ENCODE measurements at places on chromosomes 2 and 18. TPM values are rescaled to one million over a fixed set of nuclear protein-coding genes. Genes with fewer than 3 reads are reported as not detected.
A peak's percentile ranks its signal among the peaks of the same experiment; 100 is the strongest.

TRIB2 gene
- 29.6 TPM for polyA plus RNA-seq

RBKS gene
- polyA plus RNA-seq, result 4.9 TPM

DNA sequence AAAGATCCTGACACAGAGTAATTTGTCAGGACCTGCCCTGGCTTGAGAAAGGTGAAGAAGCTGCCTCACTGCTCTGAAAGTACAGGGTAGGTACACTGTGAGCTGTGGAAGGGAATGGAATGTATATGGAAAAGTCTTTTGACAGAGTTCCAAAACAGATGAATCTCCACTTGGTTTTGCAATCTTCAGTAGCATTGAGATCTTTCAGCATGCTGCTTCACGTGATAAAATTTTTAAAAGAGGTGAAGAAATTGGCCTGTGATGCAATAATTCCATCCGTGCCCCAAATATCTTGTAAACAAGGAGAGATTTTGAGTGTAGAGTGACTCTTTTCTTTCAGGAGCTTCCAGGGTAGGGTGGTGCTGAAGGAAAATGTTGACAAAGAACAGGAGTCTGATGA lies 123.1 kb downstream of the OSR1 start:
- DNase-seq, result peak; percentile 79

DNA sequence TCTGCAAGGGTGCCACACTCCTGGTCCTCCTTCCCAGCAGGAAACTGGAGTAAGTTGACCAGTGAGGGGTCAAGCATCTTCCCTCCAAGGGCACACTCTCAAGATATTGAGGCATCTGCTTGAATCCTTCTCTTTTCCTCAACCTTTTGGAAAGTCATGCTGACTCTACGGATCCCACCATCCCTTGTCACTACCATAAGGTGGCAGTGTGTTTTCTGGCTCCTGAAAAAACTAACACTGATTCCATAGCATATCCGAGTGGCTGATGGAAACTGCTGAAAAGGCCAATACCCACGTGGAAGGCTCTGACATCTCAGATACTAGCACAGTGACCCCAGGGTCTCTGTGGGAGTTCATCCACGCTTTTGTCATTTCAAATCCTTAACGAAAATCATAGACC lies 37.1 kb downstream of the GPR45 start:
- no peak for DNase-seq

DNA sequence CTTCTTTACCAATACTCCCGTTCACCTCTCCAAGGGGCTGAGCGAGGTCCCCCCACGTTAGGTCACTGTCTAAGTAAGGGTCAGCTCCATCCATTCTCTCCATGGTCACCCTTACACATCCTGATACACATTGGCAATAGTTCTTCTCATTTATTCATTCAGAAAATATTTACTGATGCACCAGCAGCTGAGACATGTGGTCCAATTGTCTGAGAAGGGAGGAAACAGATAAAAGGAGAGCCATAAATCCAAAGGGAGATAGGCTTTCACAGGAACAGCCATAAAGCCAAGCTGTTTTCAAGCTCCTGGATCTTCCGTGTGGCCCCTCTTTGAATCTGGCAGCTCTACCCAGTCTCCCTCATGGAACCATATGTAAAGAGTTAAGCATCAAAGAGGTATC lies 121.2 kb downstream of the TXNL1 start:
- DNase-seq, result no peak

- DNase-seq, result no peak
Observed at GRCh38 chr18:65919663-65920062, 168.9 kb downstream of the CDH7 start.

- DNase-seq, result no peak
Observed at GRCh38 chr2:120472031-120472430, 126.1 kb downstream of the INHBB start.

GRCh38 chr2:231707625-231707926 lies 749 bp upstream of the PTMA start:
- DNase-seq, result peak; percentile 76

Measured in lung (tissue), 17 donors.